ENCODE measurements at places on chromosomes 5 and 9.

- no peak for DNase-seq
These were observed 9.6 kb downstream of the LMX1B start for GRCh38 chr9:126623314-126623666.

DNA sequence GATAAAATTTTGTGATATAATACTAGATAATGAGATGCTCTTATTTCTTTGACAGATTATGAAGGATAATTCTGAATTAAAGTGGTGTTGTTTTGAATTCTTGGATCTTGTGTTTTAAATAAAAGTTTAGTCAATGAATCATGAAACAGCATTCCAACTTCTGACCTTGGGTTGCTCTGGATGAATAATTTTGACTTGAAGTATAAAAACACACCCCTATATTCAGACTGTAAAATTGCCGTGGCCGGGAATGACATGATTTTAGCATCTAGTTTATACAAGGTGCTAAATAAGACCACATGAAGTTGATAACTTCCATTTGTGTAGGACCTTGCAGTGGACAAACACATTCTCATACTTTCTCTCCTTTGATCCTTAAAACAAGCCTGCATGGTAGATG lies 67.2 kb upstream of the DAP start:
- DNase-seq = no peak

GRCh38 chr5:127441799-127442484 lies 75.5 kb upstream of the PRRC1 start:
- DNase-seq = no peak

GRCh38 chr5:137375741-137376526 lies 123.2 kb downstream of the SPOCK1 start:
- DNase-seq = no peak

DNA sequence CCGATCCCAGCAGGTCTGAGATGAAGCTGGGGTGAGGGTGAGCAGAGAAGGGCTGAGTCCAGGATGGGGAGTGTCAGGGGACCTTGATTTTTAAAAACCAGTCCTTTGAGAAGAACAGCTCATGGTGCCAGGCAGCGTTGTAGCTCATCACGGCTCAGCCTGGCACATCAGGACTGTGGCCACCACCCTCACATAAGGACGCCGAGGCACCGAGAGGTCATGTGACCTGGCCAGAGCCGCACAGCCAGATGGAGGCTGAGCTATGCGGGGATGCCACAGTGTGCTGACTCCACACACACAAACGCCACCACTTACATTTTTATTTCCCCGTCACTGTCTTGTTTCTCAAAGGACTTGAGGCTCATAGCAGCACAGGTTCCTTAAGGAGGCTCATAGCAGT lies 32.9 kb upstream of the CEP72 start:
- DNase-seq = no peak

DNA sequence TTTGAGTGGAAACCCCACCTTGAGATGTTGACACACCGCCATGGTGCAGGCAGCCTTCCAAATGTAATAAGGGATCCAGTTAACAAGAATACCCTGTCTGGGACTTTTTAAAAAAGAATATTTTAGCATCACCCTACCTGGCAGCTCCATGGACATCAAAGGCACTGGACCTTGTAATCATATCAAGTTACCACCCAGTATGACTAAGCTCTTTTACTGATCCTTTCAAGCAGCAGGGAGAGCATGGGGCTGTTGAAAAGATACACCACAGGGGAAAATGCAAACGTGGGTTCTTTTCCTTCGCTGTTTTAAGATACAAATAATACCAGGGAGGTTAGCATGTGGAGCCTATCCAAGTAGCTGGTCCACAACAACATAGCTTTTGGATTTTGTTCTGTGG lies 211.2 kb downstream of the SAXO1 start:
- DNase-seq = no peak

DNA sequence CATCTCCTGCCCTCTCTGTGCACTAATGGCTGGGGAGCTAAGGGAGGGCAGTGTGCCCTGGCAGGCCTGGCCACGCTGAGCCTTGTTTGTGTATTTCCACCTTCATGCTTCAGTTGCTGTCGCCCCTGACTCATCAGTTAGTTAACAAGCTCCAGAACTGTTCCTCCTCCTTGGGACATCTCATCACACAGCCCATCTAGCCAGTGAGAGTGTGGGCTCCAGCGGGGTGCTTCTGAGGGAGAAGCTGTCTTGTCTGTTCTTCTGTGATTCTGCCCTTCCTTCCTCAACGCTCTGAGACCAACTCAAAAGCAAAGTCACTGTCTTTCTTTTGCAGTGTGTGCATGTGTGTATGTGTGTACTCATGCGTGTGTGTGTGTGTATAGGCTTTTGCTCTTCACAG lies 58.3 kb upstream of the CPEB4 start:
- no peak for DNase-seq

GRCh38 chr9:14320271-14321181 lies 6.6 kb upstream of the NFIB start:
- DNase-seq = no peak

DNA sequence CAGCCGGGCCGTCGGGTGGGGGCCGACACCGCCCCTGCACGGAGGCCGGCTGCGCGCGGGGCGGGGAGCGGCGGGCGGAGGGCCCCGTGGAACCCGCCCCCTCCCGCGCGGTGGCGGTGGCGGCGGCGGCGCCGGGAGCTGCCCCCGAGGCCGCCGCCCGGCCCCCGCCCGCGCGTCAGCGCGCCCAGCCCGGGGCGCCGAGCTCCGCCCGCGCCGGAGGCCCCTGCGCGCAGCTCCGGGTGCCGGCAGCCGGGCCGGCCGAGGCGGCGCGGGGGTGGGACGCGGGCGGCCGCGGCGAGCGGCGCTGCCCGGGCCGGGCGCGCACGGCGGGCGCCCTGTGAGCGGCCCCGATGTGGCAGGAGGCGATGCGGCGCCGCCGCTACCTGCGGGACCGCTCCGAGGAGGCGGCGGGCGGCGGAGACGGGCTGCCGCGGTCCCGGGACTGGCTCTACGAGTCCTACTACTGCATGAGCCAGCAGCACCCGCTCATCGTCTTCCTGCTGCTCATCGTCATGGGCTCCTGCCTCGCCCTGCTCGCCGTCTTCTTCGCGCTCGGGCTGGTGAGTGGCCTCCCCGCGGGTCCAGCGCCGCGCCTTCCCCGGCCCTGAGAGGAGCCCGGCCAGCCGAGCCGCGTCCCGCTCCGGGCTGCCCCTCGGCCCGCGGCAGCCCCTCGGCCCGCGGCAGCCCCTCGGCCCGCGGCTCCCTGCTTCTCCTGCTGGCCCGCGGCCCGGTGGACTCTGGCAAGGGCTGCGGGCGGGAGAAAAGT lies at the start of gene ADCY2:
Gene ADCY2 (plus strand): TSS at position 192 of the 766 bp plus-strand sequence. CDS start 159 bp downstream, at position 351.
- DNase-seq = no peak

DNA sequence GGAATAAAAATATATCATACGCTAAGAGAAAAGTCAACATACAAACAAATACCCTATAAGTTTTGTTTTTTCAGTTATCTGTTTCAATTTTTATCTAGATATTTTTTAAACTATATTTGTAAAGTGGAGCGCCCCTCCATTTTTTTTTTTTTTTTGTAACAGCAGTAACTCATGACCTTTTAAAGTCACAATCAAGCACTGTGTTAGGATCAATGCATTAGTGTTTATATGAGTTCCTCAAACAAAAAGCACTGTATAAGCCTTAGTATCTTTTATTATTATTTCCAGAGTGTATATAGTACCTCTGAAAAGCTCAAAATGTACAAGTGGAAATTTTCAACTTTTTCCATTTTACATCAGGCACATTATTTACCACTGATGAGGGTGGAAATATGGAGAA lies 20.6 kb downstream of the PFDN1 start:
- no peak for DNase-seq

DNA sequence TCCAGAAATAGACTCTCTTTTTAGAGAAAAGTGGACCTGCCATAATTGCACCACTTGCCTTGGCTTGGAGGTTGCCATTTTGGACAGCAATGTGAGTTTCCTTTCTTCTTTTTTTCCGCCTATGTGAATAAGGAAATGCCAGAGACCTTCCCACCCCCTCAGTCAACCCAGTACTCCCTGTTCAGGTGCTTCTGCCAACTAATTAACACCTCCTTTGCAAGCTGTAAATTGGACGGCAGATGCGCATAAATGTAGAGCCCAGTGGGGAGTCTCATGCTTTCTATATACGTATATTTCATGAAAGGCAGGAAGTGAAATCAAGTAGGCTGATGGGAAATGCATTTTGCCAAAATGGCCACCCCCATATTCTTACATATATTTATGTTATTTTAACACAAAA lies 269.8 kb upstream of the RFX3 start:
- no peak for DNase-seq

DNA sequence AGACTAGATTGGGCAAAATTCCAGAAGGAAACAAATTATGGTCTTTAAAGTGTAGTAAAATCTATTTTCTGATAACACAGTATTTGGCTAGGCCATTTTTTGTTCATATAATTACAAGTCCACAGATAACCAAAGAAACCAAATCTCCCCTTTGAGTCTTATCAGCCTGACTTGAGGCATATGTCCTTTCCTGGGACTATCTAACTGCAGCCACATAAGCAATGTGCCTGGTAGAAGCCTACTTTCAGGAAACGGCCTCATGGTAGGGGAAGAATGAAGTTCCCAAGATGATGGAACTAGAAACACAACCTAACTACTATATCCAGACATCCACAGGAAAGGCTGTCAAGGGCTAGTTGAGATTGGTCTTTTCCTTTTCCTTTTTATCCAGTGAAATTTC lies 130.0 kb downstream of the PIK3R1 start:
- DNase-seq = no peak

- no peak for DNase-seq
These were observed 118.9 kb upstream of the ELL2 start for GRCh38 chr5:96080557-96080956.

GRCh38 chr9:110912419-110913291 lies 125.6 kb downstream of the LPAR1 start:
- DNase-seq = no peak

- no peak for DNase-seq
These were observed 70.9 kb downstream of the SPRY4 start for GRCh38 chr5:142253938-142254337.

- no peak for DNase-seq
These were observed 13.4 kb upstream of the SNX24 start for GRCh38 chr5:122831984-122832383.

- no peak for DNase-seq
These were observed 73.6 kb upstream of the ALDH1B1 start for GRCh38 chr9:38318759-38319495.

GRCh38 chr5:53944981-53945380 lies 365.4 kb downstream of the ARL15 start:
- DNase-seq = no peak
